ENCODE measurements at places on chromosomes 12 and 14. TPM values are rescaled to one million over a fixed set of nuclear protein-coding genes. Genes with fewer than 3 reads are reported as not detected.

The FOXN4 gene
- not detected for polyA plus RNA-seq

The REM2 gene
- 0.22 TPM for polyA plus RNA-seq

The TARBP2 gene
- polyA plus RNA-seq = 28.0 TPM

The PLA2G1B gene
- 2.3 TPM for polyA plus RNA-seq

The NOC4L gene
- 18.0 TPM for polyA plus RNA-seq

The LRFN5 gene
- polyA plus RNA-seq = 0.16 TPM

The STYK1 gene
- 0.05 TPM for polyA plus RNA-seq

The KRT73 gene
- polyA plus RNA-seq = not detected

The SRRM4 gene
- under 0.01 TPM for polyA plus RNA-seq

The CLEC4E gene
- polyA plus RNA-seq = 5.5 TPM

The IQSEC3 gene
- 5.2 TPM for polyA plus RNA-seq

The HCAR3 gene
- polyA plus RNA-seq = 2.2 TPM

The ST8SIA1 gene
- polyA plus RNA-seq = 8.9 TPM

The RAB3IP gene
- 4.4 TPM for polyA plus RNA-seq

The TSPAN8 gene
- polyA plus RNA-seq = 38.5 TPM

The EXOC3L4 gene
- polyA plus RNA-seq = 4.5 TPM

The CPM gene
- 10.7 TPM for polyA plus RNA-seq

The KLRC2 gene
- polyA plus RNA-seq = 0.06 TPM

The ABCD2 gene
- 11.8 TPM for polyA plus RNA-seq

The NEUROD4 gene
- not detected for polyA plus RNA-seq

The KRT75 gene
- polyA plus RNA-seq = 0.11 TPM

The VDR gene
- 2.9 TPM for polyA plus RNA-seq

The P3H3 gene
- 7.4 TPM for polyA plus RNA-seq

The SSTR1 gene
- 1.0 TPM for polyA plus RNA-seq

The VCPKMT gene
- 6.0 TPM for polyA plus RNA-seq

The DNAI7 gene
- polyA plus RNA-seq = not detected

The GRIN2B gene
- not detected for polyA plus RNA-seq

The TC2N gene
- 68.2 TPM for polyA plus RNA-seq

The ARHGEF40 gene
- polyA plus RNA-seq = 21.6 TPM

The DDN gene
- 0.12 TPM for polyA plus RNA-seq

The CDC42BPB gene
- polyA plus RNA-seq = 39.0 TPM

The SDSL gene
- polyA plus RNA-seq = 8.0 TPM

The LGMN gene
- 59.0 TPM for polyA plus RNA-seq
